ENCODE measurements at places on chromosomes 2 and 18.
A peak's percentile ranks its signal among the peaks of the same experiment; 100 is the strongest.

- no peak for DNase-seq
These were observed 276.4 kb downstream of the RPIA start for GRCh38 chr2:88967844-88968243.

DNA sequence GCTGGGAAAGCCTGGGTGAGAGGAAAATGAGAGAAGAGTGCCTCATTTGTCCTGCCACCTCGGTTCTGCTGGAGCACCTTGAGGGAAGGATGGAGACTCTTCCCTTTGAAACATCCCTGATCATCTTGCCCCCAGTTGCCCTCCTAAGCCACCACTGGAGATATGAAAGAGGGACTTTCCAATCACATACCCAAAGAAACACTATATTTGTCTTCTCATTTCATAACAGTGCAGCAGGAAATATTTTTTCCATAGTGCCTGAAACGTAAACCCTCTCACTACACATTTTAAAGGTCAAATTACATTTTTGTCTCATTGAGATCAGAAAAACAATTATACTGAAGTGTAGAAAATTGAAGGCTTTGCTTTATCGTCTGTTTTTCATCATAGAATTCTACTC is 63.3 kb downstream of the KCTD18 start:
- DNase-seq = no peak

- no peak for DNase-seq
These were observed 31.3 kb upstream of the EVA1A start for GRCh38 chr2:75592030-75592429.

- no peak for DNase-seq
These were observed 72.6 kb downstream of the NRP2 start for GRCh38 chr2:205754924-205755321.

GRCh38 chr18:14927701-14928100 is 179.7 kb downstream of the ANKRD30B start:
- no peak for DNase-seq

DNA sequence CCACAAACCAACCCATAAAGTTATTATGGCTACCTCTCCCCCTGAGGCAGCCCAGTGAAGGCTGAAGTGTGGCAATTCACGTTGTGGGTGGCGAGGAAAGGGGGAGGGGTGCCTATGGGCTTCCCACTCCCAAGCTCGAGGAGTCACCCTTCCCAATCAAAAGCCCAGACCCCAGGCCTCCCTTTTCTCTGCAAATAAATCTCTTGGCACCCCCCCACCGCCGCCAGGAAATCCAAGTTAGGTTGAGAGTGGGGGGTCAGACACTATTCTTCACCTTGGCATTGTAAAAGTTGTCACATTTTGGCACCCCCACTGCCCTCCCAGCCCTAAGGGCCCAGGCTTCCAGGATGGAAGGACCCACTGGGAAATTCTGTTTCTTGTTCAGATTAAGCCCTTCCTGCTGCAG is 6.9 kb downstream of the ANKRD53 start:
- no peak for DNase-seq

GRCh38 chr2:101205521-101206479 is 46.9 kb upstream of the CNOT11 start:
- peak; percentile 61 for DNase-seq

DNA sequence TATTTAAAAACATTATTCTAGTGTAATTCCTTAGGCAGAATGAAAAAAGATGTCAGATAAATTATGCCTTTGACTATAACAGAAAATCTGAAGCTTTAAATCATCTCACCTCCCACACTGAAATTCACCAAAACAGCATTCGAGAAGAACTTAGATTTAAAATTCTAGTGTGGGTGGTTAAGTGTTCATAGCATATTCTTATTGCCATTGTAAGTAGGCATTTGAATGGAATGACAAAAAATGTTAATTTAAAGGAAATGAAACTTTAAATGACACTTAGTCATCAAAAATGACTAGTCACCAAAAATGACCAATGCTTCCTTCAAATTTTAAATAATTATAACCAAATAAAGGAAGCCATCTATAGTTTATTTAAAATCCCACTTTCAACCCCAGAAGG is 7.0 kb upstream of the ZNF407 start:
- DNase-seq = no peak

- no peak for DNase-seq
These were observed 115.0 kb downstream of the GBX2 start for GRCh38 chr2:236052926-236053821.

- DNase-seq = no peak
These were observed 70.9 kb downstream of the ZEB2 start for GRCh38 chr2:144449028-144449406.

DNA sequence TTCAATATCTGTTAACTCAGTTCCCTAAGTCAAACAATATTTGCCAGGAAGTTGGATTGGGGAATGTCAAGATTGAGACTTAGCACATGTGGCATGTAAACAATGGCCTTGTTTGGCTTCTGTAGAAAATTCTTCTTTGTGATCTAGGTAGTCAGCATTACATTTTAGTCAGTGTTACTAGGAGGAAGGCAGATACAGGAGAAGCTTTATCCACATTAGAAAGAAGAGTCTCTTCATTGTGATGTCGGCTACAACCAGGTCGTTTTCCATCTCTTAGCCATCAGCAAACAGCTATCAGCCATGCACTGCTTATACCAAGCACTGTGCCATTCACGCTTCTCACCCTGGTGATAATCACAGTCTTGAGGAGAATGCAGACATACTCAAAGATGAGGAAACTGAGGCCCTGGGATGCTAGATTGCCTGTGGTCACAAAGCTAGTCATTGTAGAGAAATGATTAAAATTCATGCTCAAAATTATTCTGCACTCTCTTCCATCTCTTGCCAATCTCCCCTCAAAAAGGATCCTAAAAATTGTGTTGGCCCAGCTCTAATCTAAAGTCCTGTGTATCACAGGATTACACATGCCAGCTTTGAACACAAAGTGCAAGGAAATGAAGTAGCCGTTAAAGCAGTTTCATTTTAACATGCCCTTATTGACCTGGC is 3.2 kb downstream of the GALNT5 start:
- DNase-seq = no peak

DNA sequence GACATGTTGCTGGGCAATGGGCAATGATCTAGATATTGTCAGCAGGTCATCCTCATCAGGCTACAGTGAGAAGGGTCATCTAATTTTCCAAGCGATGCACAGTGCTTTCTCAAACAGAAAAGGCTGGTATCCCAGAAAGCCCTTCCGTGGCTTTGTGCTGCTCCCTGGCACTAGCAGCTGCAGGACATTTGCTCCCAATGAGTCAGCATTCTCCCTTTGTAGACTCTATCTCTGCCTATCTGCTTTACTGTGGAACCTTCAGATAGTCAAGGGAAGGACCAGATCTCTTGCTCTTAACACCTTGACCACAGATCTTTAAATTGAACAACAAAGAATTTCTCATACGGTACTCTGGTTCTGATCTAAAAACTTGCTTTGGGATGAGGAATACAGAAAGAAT is 101.4 kb downstream of the CDH2 start:
- DNase-seq = no peak

- DNase-seq = no peak
These were observed 89.3 kb upstream of the SMAD2 start for GRCh38 chr18:48019557-48020325.

GRCh38 chr18:59502274-59503175 is 143.5 kb upstream of the LMAN1 start:
- no peak for DNase-seq

GRCh38 chr2:160752475-160753330 is 259.1 kb upstream of the RBMS1 start:
- DNase-seq = no peak

DNA sequence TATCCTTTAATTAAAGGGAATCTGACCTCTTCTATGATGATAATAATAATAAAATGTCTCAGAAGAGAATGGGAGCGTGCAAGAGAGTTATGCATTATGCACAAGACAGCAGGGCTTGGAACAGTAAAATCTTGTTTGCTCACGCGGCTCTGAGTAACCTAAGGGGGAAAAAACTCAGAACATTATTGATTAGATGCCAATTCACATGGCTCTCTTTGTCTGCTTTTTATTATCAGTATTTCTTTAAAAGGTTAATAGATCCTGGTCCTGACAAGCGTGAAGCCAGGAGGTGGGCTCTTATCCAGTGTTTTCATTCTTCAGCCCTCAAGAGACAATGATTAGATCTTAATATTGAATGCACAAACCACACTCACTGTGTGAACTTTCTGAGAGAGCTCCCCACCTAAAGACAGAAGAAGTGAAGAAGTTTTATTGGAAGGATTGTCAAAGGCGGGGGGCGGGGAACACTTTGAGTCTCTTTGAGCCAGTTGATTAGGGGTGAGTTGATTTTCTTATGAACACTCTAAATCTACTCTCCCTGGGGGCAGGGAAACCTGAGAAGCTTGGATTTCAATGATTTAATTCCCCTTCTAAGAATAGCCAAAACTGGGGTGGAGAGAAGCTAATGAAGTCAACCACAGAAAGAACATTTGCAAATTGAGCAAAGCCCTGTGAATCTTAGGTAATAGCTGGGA is 127.5 kb upstream of the CTAGE1 start:
- DNase-seq = no peak

DNA sequence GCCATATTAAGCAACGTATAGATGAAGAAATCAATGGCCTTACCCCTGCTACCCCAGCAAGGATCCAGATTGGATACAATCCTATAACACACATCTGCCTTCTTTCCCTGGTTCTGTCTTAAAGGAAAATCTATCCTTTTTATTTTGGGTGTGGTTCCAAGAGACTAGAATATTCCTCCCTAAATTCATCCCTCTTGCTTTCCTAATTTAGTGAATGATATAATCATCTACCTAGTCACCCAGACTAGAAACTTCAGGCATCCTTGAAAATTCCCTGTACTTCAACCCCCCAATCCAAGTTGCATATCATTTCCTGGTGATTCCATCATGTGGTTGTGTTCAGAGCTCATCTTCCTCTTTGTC is 35.1 kb upstream of the LPIN1 start:
- DNase-seq = no peak

- no peak for DNase-seq
These were observed 19.1 kb downstream of the KCNE4 start for GRCh38 chr2:223071139-223071538.

DNA sequence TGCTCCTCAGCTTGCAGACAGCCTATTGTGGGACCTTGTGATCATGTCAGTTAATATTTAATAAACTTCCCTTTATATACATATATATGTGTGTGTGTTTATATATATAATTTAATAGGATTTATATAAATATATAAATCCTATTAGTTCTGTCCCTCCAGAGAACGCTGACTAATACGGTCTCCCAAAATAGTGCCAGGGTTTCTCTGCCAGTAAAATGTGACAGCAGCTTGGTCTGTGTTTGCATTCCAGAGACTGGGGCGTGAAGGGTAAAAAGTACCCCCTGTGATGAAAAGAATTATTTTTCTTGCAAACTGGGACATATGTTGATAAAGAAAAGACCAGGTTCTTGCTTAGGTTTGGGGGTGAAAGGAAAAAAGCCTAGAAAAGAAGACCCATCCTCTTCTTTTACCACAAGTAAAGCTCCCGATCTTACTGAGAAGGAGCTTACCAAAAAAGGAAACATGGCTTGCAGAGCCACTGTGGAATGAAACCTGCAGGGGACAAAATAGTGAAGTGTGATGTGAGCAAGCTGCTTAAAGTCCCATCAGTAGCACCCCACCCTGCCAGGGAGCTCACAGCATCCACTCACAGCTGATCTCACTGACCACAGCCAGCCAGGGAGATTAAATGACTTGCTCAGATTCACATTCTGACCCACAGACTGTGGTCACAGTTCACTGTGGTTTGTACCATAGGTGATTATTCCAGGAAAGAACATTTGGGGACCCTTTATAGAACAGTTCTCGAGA is 110.9 kb upstream of the RMP24 start:
- peak; percentile 11 for DNase-seq

GRCh38 chr2:171514908-171515582 is 7.2 kb upstream of the CYBRD1 start:
- DNase-seq = no peak

DNA sequence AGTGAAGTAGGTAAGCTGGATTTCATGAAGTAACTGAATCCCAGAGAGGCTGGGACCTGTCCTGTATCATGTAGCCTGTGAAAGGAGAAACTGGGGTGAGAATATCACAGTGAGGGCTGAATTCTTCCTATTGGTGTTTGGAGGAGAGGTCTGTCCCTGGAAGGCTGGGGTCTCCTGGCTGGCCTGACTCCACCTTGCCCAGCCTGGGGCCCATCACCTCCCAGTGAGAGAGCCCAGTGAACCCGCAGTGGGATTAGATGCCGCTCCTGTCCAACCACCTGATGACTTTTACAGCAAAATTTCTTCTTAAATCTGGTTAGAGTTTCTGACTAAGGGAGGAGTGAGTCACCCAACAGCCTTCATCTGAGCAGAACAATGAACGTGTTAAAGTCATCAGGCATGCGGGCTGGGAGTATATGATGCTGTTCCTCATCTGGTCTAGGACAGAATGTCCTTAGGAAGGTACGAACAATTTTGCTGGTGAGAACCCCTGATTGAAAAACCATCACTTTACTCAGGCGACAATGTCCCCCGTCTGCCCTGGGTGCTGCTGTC is 152.9 kb downstream of the LPIN1 start:
- no peak for DNase-seq

- DNase-seq = no peak
These were observed 275.0 kb upstream of the KYNU start for GRCh38 chr2:142602418-142602989.

- DNase-seq = no peak
These were observed 27.1 kb downstream of the TTC32 start for GRCh38 chr2:19874726-19875125.

DNA sequence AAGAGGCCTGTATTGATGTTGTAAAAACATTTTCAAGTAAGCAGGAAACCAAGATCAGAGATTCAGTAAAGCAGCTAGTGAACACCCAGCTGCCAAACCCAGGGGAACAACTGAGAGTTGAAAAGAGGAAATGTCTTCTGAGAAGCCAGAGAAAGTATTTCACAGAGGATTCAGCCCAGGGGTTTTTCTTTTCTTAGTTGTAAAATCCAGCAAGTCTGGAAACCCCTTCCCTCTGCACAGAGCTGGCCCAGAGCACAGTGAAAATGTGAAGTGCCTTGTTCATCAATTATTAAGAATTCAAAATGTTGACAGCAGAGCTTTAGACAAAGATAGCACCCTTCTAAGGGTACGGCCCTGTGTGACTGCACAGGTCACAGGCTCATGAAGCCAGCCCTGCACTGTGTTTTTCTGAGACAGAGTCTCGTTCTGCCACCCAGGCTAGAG is 28.4 kb downstream of the AFF3 start:
- DNase-seq = no peak

DNA sequence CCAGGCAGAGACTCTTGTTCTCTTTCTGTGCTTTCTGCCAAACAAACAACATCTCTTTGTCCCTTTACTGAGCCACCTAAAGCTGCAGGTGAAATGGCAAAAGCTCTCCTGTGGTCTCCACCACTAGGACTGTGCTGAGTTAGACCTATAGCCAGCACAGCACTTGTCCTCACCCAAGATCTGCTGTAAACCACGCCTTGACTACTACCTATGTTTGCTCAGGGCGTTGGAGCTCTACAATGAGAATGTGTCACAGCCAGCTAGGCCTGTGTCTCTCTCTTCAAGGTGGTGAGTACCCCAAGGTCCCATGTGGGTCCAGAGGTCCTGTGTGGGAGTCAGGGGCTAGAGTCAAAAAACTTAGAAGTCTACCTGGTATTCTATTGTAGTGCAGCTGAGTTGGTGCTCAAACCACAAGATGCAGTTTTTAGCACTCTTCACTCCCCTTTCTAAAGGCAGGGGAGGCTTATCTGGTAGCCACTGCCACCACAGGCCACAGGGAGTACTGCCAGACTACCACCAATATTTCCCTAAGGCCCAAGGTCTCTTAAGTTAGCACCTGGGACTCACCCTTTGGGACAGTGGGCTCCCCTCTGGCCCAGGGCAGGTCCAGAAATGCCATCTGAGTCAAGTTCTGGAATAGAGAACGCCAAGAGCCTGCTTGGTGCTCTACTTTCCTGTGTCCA is 96.8 kb upstream of the RPRM start:
- no peak for DNase-seq

Data from stimulated activated naive CD8-positive, alpha-beta T cell treated with anti-CD3 and anti-CD28 coated beads, Interleukin-15, amount 100 ng/mL, for 72 hours (primary cell).